ENCODE measurements at places on chromosomes 6 and 20.

GRCh38 chr6:159030168-159030567, 14.6 kb downstream of the TAGAP start:
- peaks cover 3% of the 10 kb centered on the region for H3K36me3 ChIP-seq
- no peak overlapping the region for H3K27ac ChIP-seq
- DNase-seq: no peak
- no peaks in the 10 kb centered on the region for H3K4me1 ChIP-seq
- H3K27me3 ChIP-seq: no peaks in the 10 kb centered on the region

DNA sequence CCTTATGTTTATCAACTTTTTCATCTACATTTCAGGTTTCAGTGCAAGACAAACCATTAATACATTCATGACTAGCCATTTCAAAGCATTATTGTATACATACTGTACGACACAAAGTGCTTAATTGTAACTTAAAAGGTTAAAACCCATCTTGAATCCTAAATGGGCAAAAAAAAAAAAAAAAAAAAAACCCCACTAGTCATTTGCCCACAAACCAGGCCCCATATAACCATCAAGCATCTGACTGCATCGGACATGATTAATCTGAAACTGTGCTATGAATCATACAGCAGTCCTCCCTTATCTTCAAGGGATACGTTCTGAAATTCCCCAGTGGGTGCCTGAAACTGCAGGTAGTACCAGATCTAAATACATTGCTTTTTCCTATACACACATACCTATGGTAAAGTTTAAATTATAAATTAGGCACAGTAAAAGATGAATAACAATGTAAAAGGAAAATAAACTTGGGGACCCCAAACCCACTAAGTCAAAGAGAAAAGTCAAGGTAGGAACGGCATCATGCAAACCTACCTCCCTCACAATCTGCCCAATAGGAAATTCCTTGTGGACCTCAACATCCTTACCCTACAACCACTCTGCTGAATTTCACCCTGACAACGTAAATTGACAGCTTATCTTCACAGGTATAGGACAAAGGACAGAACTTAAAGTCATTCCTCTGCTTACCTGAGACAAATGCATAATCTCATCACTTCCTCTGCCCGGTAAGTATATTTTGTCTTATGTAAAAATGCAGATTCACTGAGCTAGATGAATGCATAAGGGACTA, 14.3 kb downstream of the B4GALT5 start:
- H3K4me3 ChIP-seq: no peak overlapping the region
- no peaks in the 10 kb centered on the region for H3K27me3 ChIP-seq
- no peak overlapping the region for H3K27ac ChIP-seq
- no peaks in the 10 kb centered on the region for H3K4me1 ChIP-seq
- no peaks in the 10 kb centered on the region for H3K36me3 ChIP-seq

- no peaks in the 10 kb centered on the region for H3K27me3 ChIP-seq
- H3K27ac ChIP-seq: no peak overlapping the region
- H3K4me1 ChIP-seq: no peaks in the 10 kb centered on the region
Observed at GRCh38 chr6:88116276-88116675, 49.9 kb downstream of the CNR1 start.

DNA sequence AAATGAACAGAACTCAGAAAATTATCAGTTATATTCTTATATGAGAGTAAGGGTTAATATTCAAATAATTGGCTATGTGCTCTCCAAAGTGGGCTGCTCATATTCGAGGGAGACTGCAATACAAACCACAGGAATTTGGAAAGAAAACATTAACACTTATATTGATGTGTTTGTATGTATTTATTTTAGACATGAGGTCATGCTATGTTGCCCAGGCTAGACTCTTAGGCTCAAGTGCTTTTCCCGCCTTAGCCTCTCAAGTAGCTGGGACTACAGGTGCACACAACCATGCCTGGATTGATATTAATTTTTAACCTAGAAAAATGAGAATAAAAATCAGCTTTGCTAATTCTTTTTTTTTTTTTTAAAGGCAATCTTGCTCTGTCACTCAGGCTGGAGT, 35.0 kb downstream of the BTBD9 start:
- no peak overlapping the region for H3K27ac ChIP-seq
- H3K27me3 ChIP-seq: no peaks in the 10 kb centered on the region
- H3K4me1 ChIP-seq: no peaks in the 10 kb centered on the region
- no peak for DNase-seq
- H3K4me3 ChIP-seq: no peak overlapping the region

Data from DND-41 (cell line).